ENCODE measurements at places on chromosomes 4 and X.

GRCh38 chrX:104165894-104166734 lies at the start of gene FAM199X:
Gene FAM199X, plus strand, starts transcription at chrX:104166453. Its CDS starts 333 bp downstream, at chrX:104166786.
- DNase-seq = peak; percentile 89

DNA sequence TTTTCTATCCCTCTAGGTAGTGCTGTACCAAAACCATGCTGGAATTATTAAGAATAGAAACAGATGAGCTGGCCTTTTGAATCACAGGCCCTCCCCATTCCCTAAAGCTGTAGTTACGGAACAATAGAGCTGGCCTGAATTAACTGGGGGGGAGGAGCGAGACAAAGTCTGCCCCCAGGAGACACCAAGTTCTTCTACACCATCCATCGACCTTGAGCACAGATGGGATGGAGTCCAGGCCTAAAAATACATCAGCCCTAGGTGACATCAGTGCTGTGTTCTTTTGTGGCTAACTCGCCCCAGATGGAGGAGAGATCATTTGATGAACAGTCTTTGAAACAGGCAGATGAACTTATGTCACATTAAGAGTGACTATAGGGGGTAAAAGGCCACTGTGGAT lies 49.6 kb downstream of the LHFPL1 start:
- no peak for DNase-seq

- DNase-seq = peak; percentile 73
Measured at GRCh38 chr4:120555058-120555457, 367.5 kb downstream of the PRDM5 start.

- DNase-seq = no peak
Measured at GRCh38 chrX:95383778-95384177, 1300.9 kb upstream of the DIAPH2 start.

DNA sequence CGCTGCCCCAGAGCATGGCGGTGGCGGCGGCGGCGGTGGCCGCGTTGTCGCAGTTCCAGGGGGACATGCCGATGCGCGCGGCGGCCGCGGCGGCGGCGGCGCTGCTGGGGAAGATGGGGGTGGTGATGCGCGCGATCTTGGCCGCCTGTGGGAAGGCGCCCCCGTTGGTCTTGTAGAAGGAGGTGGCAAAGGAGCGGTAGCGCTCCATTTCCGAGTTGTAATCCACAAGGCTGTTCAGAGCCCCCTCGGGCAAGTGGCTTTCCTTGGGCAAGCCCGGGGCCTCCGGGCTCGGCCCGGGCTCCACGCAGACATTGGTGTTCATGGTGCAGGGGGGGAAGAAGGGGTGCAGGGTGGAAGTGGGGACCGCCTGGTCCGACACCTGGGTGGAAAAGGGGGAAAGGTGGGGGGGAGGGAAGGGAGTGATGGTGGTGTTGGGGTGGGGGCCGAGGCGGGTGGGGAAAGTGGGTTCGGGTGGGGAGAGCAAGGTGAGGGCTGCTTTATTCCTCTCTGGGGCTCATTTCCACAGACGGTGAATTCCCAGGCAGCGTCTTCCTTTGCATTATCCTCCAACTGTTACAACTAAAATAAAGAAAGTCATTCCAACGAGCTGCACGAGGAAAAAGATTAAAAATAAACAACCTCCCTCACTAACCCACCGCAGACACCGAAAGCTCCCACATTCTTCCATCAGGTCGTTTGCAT lies 3.1 kb downstream of the CXXC4 start:
- DNase-seq = peak; percentile 50

- DNase-seq = no peak
Measured at GRCh38 chrX:128250621-128251020, 198.4 kb upstream of the ACTRT1 start.

- DNase-seq = peak; percentile 26
Measured at GRCh38 chrX:47483306-47484268, 565 bp upstream of the ZNF41 start.

DNA sequence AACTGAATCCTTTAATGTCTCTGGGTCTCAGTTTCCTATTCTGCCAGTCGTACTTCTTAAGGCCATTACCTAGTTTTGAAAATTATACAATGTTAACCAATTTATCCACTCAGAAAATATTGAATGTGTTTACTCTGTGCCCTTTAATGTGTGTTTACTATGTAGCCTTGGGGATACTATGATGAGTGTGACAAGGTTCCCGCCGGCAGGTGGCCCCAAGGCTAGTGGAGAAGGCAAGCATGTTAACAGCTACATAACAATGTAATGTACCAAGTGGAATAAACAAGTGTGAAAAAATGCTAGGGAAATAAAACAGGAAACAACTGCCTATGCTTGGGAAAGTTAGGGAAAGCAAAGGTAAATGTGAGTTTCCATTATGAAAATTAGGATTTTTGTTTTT lies 187.3 kb upstream of the MBNL3 start:
- no peak for DNase-seq

DNA sequence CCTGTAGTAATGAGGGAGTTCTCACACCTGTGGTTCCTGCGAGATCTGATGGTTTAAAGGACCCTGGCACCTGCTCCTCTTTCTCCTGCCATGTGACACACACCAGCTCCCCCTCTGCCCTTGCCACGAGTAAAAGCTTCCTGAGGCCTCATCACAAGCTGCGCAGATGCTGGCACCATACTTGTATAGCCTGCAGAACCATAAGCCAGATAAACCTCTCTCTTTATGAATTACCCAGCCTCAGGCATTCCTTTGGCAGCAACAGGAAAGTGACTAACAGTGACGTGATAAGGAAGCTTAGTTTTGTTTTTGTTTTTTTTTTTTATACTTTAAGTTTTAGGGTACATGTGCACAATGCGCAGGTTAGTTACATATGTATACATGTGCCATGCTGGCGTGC lies 130.9 kb downstream of the AFAP1 start:
- no peak for DNase-seq

- DNase-seq = no peak
Measured at GRCh38 chrX:102650903-102651241, 411 bp upstream of the GPRASP1 start.
